ENCODE measurements at places on chromosomes 6 and 20.
A peak's percentile ranks its signal among the peaks of the same experiment; 100 is the strongest.

GRCh38 chr20:5092765-5093339, 26.9 kb downstream of the PCNA start:
- no peak for ATAC-seq

GRCh38 chr6:88535306-88535705, 369.2 kb upstream of the CNR1 start:
- no peak for ATAC-seq

GRCh38 chr20:52434453-52434852, 242.9 kb upstream of the ZFP64 start:
- no peak for ATAC-seq

DNA sequence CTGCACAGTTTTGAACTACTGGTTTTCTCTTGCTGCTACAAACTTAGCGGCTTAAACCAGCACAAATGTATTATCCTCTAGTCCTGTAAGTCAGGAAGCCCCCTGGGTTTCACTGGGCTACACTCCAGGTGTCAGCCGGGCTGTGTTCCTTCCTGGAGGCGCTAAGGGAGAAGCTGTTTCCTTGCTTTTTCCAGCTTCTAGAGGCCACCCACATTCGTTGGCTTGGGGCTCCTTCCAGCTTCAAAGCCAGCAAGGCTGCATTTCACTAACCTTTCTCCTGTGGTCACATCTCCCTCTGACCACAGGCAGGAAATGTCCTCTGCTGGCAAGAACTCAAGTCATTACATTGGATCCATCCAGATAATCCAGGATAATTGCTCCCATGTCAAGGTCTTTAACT, 350.6 kb upstream of the PLCB4 start:
- ATAC-seq, result no peak

DNA sequence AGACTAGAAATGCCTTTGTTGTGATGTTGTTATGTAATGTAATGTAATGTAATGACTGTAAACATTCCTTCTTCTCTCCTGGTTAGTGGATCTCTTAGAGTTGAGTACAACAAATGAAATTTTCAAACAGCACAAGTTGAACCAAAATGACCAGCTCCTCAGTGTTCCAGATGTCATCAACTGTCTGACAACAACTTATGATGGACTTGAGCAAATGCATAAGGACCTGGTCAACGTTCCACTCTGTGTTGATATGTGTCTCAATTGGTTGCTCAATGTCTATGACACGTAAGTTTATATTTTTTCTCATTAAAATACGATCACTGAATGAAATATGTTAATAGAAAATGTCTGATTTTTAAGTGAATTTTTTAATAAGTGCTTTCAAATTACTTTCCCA, 496.7 kb downstream of the UTRN start:
- ATAC-seq, result no peak

GRCh38 chr20:46770330-46771194, 61.1 kb downstream of the SLC2A10 start:
- ATAC-seq, result no peak

GRCh38 chr20:19976595-19977372, 40.4 kb upstream of the NAA20 start:
- no peak for ATAC-seq

GRCh38 chr20:43459022-43459942, 1.6 kb downstream of the SRSF6 start:
- ATAC-seq, result no peak

GRCh38 chr6:160534050-160534696, 129.9 kb downstream of the LPA start:
- ATAC-seq, result peak; percentile 61

- no peak for ATAC-seq
These were observed 79.9 kb downstream of the VGLL2 start for GRCh38 chr6:117345292-117345610.

DNA sequence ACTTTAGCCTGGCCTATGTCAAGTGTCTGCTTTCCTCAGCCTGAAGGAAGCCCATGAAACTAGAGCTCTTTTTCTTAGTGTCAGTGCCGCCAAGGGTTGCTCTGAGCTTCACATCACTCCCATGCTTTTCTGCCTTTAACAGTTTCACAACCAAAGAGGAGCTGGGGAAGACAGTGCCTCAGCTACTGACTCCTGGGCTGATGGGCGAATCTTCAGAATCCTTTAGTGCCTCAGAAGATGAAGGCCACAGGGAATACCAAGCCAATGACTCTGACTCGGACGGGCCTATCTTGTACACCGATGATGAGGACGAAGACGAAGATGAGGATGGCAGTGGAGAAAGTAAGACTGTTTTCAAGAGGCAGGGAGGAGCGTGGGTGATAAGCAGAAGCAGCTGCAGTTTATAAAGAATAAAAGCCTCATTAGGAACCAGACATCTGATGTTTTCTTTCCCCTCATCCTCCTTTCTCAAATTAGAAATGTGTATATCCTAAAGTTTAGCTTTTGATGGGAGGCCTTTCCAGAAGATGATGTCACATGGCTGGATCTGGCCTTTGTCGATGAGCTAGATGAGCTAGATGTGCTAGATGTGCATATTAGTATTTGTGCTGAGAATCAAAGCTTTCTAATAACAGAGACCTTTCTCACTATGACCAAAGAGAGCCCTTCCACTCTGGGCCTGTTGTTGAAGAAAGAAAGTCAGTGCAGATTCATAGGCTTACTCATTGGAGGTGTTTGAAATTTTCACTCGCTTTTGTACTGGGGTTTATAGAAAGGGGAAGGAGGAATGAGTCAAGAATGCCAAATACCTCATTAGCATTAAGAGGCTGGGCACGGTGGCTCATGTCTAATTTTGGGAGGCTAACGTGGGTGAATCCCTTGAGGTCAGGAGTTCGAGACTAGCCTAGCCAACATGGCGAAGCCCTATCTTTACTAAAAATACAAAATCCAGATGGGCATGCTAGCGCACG, 70.7 kb upstream of the LTV1 start:
- ATAC-seq, result no peak

DNA sequence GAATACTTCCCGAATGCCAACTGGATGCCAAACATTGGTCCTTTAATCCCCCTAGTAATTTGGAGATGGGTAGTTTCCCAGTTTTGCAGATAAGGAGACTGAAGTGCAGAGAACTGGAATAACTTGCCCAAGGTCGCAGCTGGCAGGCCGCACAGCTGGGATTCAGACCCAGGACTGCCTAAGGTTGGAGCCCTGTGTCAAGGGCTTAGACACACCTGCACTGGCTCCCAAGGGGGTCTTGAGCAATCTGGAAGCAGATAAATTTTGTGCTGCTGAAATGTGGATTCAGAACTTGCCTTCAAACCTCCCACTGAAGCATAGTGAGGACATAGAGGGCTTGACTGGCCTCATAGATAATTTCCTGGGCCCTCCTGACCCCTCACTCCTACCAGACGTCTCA, 30.5 kb downstream of the FOXP4 start:
- no peak for ATAC-seq

GRCh38 chr6:83853178-83854000, at the start of gene RIPPLY2:
RIPPLY2 (plus strand) TSS chr6:83853360; CDS start chr6:83853417, 57 bp downstream.
- peak; percentile 63 for ATAC-seq

DNA sequence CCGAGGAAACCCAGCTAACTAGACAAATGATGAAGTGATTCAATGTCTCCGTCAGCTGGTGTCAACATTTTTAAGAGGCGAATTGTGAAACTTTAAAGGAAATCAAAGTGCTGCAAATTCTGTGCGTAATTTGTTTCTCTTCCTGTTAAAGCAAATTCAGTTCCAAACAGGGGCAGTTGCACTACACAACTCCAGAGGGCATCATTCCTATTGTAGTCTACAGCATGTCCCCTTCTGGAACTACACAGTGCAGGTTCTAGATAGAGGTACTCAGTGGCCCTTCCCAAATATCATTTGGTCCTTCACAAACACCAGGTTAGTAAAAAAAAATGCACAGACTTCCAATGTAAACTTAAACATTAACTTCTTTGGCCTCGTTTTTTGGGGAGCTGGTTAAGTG, 38.3 kb upstream of the SMLR1 start:
- no peak for ATAC-seq

DNA sequence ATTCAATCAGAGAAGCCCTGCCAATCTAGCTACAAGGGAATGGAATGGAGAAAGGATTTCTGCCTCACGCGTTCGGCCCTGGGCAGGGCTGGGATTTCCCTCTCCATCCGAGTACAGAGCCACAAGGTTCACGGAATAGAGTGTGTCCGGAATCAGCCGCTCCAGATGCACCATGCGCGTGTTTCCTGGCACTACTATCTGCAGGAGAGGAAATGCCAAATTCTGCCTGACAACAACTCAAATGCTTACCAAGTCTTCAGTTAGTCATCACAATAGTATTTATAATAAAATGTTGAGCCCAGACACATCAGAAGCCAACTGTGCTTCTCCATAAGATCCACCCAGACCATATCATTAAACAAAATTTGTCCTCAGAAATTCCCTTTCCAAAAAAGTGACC, 75.1 kb downstream of the COL12A1 start:
- no peak for ATAC-seq

- no peak for ATAC-seq
These were observed 384.2 kb downstream of the PRKN start for GRCh38 chr6:162343198-162343935.

- no peak for ATAC-seq
These were observed 27.7 kb downstream of the PHF3 start for GRCh38 chr6:63663147-63663955.

DNA sequence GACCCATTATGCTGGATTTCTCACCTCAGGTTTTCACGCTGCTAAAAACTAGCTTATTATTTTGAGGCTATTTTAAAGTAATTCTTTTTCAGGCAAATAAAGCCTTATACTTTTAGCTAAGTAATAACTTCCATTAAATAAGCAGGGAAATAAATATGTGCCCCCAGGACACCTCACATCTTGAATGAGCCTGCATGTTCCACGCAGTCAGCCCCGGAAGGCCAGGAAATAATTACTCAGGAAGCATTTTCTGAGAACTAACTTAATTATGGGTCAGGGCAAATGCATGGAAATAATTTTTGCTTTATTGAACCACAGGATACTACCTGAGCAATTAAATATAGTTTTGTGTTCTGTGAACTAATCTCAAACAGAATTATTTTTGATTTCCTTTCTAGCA, 41.1 kb downstream of the STX7 start:
- ATAC-seq, result no peak

DNA sequence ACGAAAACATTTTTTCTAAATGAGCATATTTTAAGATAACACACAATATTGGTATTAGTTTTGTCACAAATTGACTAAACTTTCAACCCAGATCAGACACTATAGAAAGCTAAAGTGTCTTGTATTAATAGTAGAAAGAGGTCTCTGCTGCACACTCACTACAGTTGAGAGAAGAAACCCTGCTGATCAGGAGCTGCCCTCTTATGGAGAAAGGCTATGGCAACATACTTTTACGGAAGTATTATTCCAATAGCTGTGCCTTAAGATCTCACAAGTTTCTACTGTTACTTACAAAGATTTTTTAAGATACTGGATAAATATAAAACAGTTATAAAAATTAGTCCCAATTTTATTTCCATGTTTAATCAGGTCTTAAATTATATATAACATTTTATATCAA, 155.7 kb downstream of the RIMS1 start:
- ATAC-seq, result no peak

GRCh38 chr20:47343007-47343472, 13.5 kb downstream of the ZMYND8 start:
- ATAC-seq, result no peak

DNA sequence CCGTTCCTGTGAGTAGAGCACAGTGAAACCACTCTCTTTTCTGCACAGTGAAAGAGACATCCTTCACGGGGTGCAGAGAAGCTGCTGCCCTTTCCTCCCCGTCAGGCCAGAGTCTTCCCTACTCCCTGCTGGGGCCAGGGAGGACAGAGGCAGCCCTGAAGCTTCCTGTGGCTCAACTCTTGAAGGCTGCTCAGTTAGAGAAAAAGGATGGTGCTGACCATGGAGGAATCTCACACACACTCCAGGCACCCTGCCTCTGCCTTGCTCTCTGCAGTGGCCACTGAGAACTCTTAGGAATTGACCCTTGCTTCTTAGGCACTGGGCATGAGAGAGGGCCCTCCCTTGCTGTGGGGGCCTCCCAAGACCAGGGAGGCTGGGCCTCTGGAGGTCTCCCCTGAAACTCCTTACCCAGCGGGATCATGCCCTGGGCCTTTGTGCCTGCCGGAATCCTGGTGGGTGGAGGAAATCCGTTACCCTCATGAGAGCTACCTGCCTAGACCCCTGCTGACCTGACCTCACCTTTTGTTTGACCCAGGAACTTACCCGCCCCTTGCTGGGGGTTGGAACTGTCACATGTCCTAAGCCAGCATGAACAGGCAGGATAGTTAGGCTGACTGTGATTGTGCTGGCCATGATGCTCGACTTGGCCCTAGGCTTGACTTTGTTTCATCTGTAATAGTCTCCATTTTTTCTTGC, 65.0 kb upstream of the CD93 start:
- no peak for ATAC-seq

DNA sequence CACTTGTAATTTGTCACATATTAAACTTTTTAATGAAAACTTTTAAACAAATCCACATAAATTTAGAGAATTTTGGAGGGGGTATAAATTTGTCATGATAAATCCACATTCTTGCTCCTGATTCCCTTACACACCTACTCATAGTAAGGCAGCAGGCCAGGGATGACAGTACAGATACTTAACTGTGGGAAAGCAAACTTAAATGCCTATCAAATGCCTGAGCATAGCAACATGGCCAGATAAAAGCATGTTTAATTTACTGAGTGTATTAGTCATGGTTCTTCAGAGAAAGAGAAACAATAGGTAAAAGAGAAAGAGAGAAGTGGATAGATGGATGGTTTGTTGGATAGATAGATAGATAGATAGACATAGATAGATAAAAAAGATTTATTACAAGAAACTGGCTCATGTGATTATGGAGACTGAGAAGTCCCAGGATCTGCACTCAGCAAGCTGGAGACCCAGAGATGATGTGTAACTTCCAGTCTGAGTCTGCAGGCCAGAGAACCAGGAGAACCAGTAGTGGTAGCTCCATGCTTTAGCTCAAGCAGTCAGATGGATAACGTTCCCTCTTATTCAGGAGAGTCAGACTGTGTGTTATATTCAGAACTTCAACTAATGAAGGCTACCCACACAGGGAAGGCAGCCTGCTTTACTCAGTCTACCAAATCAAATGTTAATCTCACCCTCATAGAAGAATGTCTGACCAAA, 15.9 kb upstream of the ADGRF1 start:
- ATAC-seq, result no peak

GRCh38 chr6:119627908-119628669, 278.5 kb upstream of the MAN1A1 start:
- no peak for ATAC-seq

- no peak for ATAC-seq
These were observed 176.7 kb upstream of the RSPO3 start for GRCh38 chr6:126941751-126942150.

DNA sequence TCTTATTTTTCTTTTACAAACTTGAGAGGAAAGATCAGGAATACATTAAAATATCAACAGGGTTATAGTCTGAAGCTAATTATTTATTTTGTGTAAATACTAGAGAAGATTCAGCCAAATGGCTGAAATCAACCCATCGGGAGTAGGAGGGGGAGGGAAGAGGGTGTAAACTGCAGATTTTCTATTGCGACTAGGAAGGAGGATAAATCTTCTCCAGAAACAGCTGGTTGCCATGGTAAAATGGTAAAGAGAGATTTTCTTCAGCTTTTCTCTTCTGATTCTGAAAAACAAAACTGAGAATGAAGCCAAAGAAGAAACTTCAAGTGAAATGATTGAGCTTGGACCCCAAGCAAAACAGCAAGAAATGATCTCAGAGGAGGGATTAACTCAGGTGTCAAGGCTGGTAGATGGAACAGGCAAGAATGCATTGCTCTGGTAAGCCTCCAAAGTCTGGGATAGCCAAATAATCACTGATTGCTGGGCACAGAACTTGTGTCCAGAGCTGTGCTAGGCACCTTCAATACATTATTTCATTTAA, 193.5 kb upstream of the SPTLC3 start:
- ATAC-seq, result no peak

- no peak for ATAC-seq
These were observed 6.8 kb downstream of the FOXF2 start for GRCh38 chr6:1395941-1396908.
